ENCODE measurements at places on chromosomes 16 and 17. TPM values are rescaled to one million over a fixed set of nuclear protein-coding genes. Genes with fewer than 3 reads are reported as not detected.

DNA sequence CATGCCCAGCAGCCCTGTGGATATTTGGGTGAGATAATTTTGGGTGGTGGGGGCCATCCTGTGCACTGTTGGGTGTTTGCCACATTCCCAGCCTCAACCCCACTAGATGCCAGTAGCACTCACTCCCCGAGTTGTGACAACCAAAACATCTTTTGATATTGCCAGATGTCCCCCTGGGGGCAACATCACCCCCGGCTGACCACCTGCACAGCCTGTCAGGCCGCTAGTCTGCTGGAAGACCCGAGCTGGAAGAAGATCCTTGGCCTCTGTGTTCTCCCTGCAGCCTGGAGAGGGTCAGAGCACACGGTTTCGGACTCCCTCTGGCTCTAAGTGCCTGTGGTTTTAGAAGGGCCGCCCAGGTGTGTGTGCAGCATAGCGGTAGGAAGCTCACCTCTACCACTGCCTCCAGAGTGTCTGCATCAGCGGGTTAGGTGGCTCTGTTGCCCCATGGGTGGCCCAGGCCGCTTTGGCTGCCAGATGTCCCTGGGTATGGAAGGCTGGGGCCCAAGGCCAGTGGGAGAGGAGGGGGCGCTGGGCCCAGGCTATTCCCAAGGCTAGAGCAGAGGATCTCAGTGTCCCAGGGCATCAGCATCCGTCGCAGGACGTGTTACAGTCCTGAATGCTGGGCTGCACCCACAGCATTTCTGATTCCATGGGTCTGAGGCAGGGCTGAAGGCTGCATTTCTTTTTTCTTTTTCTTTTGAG is 195.8 kb upstream of the GSE1 start:
- no peak for DNase-seq

DNA sequence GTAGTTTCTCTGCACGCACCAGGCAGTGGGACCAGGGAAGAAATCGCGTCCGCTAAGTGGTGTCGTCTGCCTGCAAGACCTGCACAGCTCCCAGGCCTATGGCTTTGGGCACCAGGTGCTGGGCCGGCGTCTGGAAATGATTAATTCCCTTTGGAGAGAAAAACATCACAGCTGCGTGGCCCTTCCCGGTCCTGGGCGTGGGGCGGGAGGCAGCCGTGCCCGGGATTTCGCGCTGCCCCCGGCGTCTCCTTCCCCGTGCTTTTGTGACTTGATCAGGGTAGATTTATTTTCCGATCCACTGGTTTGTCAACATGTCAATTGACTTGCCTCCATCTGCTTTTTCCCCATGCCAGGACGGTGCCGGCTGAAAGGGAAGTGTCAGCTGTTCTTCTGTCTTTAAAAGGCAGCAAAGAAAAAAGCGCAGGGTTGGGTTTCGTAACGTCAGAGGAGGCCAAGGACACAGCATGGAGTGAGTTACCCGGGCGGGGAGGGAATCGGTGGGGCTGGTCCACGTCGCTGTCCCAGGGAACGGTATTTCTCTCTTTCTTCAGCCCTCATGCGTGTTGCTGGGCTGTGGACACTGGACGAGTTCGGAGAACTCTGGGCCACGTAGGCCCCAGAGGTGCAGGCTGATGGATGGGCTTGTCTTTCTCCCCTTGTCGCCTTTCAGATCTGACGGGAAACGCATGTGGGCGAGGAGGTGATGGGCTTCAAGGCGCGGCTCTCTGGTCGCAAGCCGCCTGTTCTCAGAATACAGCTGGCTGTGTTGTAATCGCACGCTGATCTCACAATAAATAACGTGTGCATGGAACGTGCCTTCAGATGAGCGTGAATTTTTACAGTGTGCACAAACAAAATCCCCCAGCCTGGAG is 188.1 kb upstream of the ZNF469 start:
- no peak for DNase-seq

DNA sequence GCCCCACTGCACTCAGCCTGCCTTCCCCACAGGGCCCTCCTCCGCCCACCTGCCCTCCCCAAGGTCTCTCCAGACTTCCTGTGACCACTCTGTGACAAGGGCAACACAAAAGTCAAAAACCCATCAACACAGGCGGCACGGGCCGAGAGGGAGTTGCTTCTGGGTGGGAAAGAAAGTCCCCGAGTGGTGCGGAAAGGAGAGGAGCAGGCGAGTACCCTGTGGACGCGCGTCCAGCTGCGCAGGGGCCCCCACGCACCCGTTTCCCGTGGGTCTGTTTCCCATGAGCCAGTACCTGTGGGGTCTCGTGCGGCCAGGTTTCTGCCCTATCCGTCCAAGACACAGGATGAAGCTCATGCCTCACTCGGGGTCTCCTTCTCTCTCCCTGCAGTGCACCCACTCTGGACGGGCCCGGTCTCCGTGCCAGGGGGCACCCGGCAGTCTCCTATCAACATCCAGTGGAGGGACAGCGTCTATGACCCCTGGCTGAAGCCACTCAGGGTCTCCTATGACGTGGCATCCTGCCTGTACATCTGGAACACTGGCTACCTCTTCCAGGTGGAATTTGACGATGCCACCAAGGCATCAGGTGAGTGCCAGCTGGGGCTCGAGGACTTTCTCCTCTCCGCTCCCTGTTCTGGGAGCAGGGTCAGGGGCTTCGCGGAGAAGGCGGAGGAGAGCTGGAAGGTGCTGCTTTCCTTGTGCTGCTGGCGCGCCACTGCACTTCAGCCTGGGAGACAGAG is 12.2 kb downstream of the CD2BP2 start:
- no peak for DNase-seq

DNA sequence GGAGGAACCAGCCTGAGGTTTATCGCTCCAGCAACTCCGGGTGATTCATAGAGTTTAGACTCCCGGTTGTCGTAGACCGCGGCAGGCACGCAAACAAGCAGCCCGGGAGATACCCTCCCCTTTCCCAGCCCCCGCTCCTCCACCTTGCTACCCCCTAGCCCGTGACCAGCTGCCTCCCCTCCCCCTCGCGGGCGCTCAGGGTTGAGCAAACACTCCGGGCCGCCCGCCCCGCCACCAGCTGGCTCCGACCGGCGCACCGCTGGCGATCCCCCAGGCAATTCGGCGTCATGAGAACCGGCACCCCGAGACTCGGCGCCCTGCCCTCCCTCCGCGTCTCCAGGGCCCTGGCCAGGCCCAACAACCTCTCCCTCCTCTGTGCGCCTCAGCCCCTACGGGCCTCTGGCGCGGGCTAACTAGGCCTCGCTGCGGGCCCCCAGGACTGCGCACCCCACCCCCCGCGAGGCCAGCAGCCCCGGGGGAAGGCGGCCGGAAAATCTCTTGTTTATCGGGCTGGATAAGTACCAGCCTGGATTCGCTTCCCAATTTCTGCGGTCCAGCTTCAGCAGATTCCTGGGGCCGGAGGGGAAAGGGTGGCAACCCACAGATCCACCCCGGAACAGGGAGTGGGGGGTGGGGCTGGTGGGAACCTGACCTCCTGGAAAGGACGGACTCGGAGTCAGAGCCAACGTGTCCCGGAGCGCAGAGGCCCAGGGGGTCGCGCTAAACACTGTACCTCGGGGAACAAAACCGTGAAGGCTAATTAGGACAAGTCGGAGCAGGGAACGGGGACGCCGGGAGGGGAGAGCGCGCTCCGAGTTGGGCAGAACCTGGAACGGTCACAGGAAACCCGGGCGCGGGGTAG is 951 bp upstream of the GPRC5C start:
- peak; percentile 23 for DNase-seq

GRCh38 chr16:9446471-9447194 is 355.2 kb downstream of the HAPSTR1 start:
- no peak for DNase-seq

- no peak for DNase-seq
Measured at GRCh38 chr17:71455219-71455618, 665.6 kb upstream of the SOX9 start.

DNA sequence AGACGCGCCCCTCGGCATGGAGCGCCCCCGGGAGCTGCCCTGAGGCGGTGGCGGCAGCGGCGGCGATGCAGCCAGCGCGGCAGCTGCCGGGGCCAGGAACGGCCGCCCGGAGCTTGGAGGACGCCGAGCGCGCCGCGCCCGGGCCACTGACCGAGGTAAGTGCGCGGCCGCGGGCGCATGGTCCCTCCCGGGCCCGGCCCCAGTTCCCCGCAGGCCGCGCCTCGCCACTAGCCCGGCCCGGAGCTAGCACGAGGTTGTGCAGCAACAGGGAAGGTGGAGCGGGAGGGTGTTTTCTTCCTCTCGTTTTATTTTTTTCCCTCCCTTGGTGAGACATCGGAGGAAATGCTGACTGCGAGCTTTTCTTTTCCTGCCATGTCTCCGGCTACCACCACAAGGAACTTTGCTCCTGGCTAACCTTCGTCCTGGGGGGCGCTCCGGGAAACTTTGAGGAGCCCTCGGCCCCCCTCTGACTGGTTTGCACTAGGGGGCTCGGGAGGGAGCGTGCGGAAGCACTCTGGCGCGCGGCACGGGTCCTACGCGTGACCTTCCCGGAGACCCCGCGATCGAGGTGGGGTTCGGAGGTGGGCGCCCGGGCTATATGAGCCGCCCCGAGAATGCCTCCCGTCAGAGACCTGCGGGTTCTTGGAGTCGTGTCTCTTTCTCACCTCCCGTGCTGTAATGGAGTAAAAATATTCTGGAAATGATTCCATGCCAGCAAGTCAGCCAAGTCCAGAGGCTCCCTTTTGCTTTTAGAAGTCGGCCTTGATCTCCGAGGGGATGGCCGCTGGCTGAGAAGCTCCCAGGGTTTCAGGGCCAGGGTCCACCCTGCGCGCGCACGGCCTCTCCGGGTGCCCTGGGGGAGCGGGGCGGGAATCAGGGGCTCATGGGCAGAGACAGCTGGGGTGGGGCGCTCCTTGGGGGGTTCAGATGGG is 868 bp downstream of the KCNJ12 start:
- DNase-seq, result no peak

GRCh38 chr17:58202859-58203258 is 10.3 kb downstream of the EPX start:
- no peak for DNase-seq

DNA sequence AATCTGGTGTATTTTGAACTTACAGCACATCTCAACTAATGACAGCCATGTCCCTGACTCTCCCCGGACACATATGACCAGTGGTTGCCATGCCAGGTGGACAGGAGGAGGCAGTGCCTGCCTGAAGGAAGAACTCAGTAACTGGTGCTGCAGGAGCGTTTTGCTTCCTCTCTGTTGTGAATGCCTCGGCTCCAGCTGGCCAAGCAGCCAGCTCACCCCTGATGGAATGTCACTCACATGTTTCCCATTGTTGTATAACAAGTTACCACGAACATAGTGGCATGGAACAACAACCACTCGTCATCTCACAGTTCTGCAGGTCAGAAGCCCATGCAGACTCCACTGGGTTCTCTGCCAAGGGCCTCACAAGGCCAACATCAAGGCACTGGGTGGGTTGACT is 20.1 kb upstream of the IRF8 start:
- DNase-seq, result peak; percentile 66

GRCh38 chr16:31873556-31874365 is at the start of gene ZNF267:
TSS of gene ZNF267 (plus strand) at chr16:31873807. CDS start at chr16:31873967, 160 bp downstream.
- DNase-seq, result peak; percentile 87

- DNase-seq, result no peak
Measured at GRCh38 chr17:38738686-38739085, 8.5 kb downstream of the CISD3 start.

Gene MPG
- 198 TPM for total RNA-seq

Gene BRIP1
- total RNA-seq, result 8.8 TPM

Gene ANKS4B
- not detected for total RNA-seq

Gene HOXB1
- total RNA-seq, result not detected

Gene BBS2
- 23.3 TPM for total RNA-seq

Gene CHRNB1
- total RNA-seq, result 7.9 TPM

Gene NDRG4
- 4.6 TPM for total RNA-seq

Gene KRT27
- total RNA-seq, result not detected

Gene SEPTIN1
- 0.26 TPM for total RNA-seq

Gene MAP2K6
- total RNA-seq, result 8.1 TPM

Gene SOCS1
- total RNA-seq, result 2.3 TPM

Gene GCGR
- not detected for total RNA-seq

Data from HT1080 (cell line).